Progenitor cell of endocrine pancreas (in vitro differentiated cells): ENCODE measurements at places on chromosomes 7 and 10.

GRCh38 chr7:128158370-128158769, 82.7 kb upstream of the LEP start:
- DNase-seq: no peak

- no peak for DNase-seq
These were observed 411.8 kb upstream of the FOXK1 start for GRCh38 chr7:4270268-4270667.

DNA sequence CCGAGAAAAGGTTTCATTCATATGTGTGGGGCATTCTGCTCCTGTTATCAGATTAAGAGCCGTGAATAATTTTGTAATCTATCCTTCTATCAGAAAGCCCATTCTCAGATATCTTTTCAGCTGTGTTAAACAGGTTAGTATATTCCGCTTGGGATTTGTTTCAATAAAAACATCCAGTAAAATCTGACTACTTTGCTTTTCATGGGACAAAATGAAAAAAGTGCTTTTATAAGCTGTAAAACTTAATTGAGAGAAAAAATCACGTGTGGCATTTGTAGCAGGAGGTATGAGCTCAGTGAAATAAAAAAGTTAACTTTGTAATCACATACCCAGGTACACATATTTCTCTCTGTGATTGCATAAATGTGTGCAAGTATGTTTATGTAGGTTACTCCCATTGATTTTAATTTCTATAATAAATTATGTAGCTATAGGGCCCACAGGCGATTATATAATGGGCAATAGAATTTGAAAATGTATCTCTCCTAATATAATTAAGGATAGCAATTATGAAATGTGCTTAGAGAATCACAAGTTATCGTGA, 3.9 kb downstream of the MET start:
- DNase-seq: no peak

DNA sequence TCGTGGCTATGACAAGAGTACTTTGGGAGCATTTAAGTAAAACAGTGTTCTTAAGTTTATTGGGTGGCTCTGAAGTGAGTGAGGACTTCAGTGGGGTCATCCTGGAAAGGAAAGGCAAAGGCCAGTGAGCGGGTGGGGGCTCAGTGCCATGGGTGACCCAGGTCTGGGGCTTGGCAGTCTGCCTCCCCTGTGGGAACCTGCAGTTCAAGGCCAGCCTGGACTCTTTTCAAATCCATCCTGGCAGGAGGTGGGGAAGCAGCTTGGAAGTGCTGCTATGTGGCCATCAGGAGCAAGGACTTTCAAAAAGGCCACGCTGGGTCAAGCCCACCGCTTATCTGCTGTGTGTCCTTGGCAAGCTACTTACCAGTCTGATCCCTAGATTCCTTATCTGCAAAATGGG, 148.9 kb upstream of the NPS start:
- no peak for DNase-seq

DNA sequence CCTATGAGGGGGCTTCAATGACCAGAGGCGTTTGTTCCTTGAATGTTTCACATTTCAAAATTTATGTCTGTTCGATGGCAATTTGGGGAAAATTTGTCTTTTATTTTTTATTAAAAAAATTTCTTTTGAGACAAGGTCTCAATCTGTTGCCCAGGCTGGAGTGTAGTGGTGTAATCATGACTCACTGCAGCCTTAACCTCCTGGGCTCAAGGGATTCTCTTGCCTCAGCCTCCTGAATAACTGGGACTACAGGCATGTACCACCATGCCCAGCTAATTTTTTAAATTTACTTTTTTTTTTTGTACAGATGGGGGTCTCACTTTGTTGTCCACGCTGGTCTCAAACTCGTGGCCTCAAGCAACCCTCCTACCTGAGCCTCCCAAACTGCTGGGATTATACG, 39.7 kb downstream of the OTUD1 start:
- no peak for DNase-seq

- no peak for DNase-seq
These were observed 513.5 kb downstream of the PTPRN2 start for GRCh38 chr7:158073845-158074840.

DNA sequence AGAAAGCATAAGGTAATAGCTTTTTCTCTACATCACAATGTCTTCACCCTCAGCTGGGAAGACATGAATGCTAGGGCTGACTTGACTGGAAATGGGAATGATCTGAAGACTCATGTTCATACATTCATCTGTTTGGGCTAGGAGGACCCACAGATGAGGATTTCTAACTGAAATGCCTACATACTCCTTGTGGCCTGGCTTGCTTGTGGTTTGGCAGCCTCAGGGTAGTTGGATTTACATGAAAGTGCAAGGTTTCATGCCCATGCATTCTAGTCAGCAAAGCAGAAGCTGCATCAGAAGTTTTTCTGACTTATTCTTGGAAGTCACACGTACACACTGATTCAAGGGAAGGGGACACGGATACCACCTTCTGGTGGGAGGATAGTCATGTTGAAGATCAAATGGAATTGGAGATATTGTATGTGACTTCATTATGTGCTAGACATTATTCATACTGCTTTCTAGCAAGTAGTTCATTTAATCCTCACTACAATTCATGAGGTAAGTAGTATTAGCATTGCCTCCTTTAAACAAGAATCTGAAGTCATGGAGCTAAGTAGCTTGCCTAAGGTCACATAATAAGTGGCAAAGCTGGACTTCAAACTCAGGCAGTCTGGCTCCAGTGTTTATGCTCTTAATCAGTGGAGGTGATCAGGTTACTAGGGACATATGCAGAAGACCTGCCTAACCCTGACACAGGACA, 957.0 kb downstream of the LRMDA start:
- DNase-seq: no peak

DNA sequence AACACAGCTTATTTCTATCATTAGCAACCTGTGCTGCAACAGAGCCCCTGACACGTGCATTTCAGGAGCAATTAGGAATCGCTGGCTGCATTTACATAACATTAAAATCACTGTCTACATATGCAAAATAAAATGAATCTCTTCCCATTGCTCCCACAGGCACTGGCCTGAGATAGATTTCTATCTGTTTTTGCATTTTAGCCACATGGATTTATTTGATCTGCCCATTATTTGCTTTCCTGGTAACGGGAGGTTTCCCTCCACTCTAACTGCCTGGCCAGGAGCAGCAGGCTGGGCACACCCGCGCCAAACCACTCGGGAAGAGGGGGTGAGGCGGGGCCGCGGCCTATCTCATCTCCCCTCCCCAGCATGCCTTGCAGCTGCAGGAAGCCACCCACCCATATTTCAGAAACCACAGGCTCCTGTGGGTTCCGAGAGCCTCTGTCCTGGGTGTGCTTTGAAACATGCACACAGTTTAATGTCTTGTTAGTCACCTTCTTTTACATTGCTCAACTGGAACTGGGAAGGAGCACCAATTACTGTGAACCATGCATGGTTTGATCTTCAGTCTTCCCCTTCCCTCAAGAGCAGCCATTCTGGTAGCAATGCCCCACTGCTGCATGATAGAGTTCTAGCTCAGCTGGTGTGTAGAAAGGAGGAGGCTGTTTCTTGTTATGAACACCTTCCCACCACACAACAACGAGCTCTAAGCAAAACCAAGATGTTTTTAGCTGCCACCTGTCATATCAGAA, 37.7 kb upstream of the IKZF1 start:
- no peak for DNase-seq

- no peak for DNase-seq
These were observed 13.0 kb upstream of the SMIM30 start for GRCh38 chr7:113131367-113131766.

GRCh38 chr10:81957976-81958375, 83.0 kb downstream of the NRG3 start:
- no peak for DNase-seq

- no peak for DNase-seq
These were observed 234.8 kb downstream of the TRIL start for GRCh38 chr7:28723336-28723735.

DNA sequence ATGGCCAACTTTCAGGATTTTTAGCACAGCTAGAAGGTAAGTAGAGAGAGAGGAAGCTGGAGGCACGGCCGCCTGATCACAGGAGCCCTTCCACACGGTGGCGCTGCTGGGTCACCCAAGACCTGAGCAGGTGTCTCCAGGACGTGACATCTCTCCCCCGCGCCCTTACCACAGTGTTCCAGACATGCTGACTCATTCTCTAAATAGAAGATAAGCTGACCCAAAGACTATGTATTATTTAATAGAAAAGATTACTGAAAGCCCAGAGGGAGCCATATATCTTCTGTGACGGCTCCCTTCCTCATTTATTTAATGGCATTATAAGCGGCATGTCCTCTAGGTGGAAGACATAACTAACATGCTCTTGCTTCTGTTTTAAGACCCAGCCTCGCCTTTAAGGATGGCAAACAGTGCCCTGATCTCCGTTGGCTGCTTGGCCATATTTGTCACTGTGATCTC, 26.0 kb upstream of the MALSU1 start:
- peak; percentile 73 for DNase-seq

DNA sequence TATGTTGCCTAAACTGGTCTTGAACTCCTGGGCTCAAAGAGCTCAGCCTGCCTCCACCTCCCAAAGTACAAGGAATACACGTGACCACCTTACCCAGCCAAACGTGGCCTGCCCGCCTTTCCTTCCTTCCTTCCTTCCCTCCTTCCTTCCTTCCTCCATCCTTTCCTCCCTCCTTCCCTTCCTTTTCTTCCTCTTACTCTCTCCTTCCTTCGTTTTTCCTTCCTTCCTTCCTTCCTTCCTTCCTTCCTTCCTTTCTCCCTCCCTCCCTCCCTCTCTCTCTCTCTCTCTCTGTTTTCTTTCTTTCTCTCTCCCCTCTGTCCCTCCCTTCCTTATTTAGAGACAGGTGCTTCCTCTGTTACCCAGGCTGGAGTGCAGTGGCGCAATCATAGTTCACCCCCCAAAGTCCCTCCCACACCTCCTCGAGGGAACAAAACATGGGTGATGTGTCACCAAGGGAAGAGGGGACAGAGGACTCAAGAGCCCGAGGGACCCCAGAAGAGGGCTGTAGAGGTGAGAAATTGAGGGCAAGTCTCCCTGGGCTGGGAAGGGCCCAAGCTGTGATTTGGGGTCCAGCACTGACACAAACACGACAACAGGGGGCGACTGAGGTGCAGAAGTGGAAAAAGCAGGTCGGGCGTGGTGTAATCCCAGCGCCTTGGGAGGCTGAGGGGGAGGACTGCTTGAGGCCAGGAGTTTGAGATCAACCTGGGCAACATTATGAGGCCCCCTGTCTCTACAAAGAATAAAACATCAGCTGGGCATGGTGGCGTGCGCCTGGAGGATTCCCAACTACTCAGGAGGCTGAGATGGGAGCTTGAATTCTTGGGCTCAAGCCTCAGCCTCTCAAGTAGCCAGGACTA, 28.1 kb downstream of the EPHB4 start:
- DNase-seq: peak; percentile 54

GRCh38 chr10:94083662-94084265, 90.0 kb downstream of the PLCE1 start:
- DNase-seq: no peak

GRCh38 chr7:47253650-47254080, 328.2 kb downstream of the TNS3 start:
- DNase-seq: no peak

DNA sequence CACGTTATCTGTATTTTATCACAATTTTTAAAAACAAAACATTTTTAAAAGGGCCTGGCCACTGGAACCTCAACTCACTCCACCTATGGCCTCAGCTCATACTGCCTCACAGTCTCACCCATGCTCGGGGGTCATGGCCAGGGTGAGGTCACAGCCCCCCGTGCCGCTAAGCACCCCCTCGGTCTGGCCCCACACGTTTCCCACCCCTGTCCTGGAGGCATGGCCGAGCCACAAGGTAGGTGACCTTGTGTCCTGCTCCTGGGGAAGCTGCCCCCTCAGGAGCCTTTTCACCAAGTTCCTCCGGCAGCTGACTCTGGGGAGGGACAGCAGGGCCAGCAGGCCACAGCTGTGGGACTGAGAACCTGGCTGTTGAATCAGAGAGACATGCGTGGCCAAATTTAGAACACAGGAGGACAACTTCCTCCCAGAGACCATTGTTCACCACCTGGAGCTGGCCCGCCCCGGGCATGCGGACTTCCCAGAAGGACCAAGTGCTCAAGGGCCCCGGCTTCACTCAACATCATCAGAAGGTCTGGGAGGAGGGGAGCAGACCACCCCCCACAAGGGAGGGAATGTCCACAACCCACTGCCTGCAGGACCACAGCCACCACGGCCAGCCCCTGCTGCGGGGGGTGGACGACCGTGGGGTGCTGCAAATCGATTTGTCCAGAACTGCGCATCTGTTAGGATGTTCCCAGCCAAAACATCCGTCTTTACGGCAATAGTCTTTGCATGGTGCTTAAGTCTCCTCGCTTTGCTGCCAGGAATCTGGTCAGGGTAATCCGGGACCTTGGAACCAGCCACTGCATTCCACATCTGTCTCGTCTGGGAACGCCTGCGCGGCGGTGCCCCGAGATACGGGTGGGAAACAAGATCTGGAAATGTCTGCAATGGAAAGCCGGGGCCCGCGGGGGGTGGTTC, 48.6 kb upstream of the PDGFA start:
- no peak for DNase-seq

DNA sequence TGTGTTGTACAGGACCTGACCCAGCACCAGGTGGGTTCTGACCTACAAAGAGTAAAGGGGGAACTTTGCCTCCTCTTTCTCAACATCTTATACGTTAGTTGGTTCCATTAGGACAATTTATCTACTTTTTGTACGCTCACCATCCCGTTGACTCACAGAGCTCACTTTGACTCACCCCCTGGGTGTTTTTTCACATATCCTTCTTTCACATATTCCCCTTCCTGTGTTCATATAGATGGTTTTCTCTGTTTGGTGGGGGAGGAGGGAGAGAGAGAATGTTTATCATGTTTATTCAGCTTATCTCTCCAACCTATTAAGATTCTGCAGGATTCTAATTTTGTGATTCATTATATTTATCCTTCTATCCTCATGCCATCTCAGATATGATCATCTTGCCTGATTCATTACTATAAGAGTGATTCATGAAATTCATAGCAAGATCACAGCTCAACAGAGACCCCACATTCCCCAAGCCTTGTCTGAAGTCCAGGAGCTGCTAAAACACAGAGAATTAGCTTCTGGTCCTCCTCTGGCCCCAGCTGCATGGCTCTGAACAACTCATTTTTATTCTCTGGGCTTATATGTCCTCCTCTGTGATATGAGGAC, 37.2 kb downstream of the PRSS2 start:
- no peak for DNase-seq

GRCh38 chr10:99422529-99423096, 7.8 kb downstream of the GOT1 start:
- no peak for DNase-seq
